ENCODE measurements at places on chromosomes 6 and 20.
A peak's percentile ranks its signal among the peaks of the same experiment; 100 is the strongest.

- no peak for DNase-seq
Observed at GRCh38 chr20:59575216-59575615, 29.1 kb upstream of the PHACTR3 start.

GRCh38 chr20:24721891-24722568 is 227.0 kb upstream of the CST7 start:
- no peak for DNase-seq

DNA sequence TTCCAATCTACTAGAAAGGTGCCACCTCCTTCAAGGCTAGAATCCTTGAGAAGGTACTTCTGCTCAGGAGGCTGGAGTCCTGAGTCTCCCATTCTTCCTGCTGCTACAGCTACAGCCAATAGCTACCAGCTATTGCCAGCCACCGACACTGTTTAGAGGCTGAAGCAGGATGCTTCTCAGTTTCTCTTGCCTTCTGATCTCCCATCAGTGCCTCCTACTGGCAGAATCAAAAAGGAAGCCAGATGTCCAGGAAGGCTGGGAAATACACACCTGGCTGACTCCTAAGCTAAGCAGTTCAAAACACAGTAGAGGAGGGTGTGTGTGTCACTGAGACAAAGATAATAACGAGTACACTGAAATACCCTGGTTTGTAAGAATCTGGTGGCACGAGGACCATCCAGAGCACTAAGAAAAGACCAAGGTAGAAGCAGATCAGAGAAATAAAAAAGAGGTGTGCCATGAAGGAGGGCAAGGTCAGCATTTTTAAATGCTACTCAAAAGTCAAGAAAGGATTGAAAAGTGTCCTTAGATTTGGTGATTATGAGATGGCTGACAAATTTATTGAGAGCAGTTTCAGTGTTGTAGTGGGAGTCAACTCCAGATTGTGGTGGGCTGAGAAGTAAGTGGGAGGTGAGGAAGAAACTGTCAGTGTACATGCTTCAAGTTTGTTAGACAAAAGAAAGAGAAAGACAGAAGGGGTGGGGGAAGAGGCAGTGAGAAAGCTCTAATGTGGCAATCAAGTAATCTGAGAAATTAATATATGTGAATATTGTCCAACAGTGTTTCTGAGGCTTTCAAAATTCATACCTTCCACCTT is 2.3 kb upstream of the HLA-DMA start:
- peak; percentile 65 for DNase-seq

GRCh38 chr20:25036331-25036936 is 21.5 kb downstream of the ACSS1 start:
- no peak for DNase-seq

- DNase-seq = no peak
Observed at GRCh38 chr6:14053811-14054210, 63.8 kb upstream of the CD83 start.

DNA sequence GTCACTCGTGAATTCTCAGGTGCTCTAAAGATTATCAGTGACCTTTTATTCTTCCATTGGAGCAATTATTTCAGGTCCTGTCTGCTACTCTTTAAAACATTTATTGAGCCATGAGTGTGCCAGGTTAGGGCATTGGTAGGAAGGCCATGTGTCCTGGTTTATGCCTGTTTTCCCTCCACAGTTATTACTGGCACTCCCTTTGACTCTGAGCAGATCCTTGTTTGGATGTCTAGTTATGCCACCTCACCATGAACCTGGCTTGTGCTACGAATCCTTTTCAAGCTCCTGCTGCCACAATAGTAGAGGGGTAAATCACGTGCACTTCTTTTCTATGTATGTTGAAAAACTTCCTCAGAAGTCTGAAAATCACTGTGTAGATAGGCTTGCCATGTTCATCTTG is 27.4 kb downstream of the CRYBG1 start:
- no peak for DNase-seq

- no peak for DNase-seq
Observed at GRCh38 chr20:19743640-19743995, 14.4 kb upstream of the RIN2 start.

DNA sequence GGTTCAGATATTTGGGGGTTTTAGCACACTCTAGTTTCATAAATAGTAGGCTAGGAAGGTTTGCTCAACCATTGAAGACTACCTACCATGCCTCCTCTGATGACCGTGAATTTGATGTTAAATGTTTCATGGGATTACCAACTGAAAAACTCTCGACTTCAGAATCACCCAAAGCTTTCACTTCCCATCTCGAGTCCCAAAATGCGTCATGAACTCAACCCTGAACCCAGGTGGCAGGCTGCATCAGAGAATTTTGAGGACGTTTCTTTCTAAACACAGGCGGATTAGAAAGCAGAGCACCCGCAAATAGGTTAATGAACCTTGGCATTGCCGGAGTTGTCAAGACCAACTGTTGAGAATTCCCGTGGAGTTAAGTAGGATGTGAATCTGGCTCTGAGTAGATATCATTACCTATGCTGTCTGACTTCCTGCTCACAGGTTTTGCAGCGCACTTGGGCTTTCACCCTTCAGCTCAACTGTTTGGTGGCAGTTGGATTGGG is 98.4 kb upstream of the ADTRP start:
- DNase-seq = no peak

- no peak for DNase-seq
Observed at GRCh38 chr6:108837236-108837971, 10.8 kb upstream of the ARMC2 start.

- DNase-seq = no peak
Observed at GRCh38 chr6:141576751-141577150, 556.0 kb upstream of the GJE1 start.

DNA sequence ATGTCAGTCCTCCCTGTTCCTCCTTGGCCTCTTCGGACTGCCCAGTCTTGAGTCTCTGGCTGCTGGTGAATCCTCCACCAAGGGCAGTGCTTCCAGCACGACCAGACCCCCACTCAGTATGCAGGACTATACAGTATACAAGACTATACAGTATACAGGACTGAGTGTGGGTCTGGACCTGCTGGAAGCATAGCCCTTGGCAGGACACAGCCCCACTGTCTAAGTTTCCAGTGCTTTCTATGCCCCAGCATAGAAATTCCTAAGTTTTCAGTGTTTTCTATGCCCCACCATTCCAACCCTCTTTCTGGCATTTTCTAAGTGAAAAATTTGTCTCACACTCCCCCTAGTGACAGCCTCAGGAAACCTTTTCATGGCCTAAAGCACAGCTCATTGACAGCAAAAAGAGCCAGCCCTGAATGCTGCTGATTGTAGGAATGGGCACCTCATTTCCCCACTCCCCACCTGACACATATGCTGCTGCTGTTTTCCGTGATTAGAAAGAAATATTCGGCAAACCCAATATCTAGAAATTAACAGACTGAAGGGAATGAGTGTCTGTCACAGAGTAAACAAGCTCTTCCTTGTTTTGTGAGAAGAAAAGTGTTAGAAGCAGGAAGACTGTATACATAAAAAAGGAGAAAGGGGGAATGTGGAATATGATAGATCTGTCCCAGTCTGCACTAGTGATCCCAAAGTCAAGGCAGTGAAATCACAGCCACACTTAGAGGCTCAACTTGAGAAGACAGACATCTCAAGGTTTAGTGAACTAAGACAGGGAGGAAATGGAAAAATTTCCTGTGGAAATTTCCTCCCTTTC is 206.9 kb downstream of the IBTK start:
- no peak for DNase-seq

GRCh38 chr6:127328043-127328609 is 15.3 kb downstream of the ECHDC1 start:
- DNase-seq = no peak

DNA sequence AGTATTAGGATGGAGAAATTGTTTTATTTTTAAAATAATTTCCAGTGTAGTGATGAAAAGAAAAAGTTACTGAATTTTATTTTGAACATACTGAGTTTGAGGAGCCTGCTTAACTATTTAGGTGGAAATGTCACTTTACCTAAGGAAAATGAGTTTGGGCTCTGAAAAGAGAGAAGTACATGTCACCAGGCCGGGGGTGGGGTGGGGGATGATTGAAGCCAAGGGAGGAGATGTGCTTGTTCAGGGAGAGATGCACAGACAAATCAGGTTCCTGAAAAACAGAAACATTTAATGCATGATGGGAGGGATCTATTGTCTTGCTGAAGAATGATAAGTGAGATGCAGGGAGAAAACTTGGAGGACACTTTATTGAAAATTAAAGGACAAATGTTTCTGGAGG is 71.3 kb downstream of the PLCB1 start:
- DNase-seq = no peak

DNA sequence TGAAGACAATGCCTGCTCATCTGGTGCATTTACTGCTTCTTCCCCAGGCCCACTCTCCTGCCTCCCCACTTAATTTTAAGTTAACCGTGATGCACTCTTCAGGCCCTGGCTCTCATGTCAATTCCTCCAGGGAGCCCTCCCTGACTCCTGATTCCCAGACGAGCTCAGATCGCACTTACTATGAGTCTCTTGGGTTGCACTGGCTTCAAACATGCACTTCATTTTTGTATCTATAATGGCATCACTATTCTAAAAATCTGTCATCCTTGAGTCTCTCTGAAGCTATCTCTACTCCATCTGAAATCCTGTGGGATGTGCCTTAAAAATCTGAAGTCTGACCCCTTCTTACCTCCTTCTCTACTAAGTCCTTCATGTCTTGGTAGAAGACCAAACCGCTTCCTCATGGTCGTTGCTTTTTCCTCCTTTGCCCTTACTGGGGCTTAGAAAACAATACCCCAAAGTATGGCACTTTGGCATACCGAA is 24.7 kb downstream of the COX4I2 start:
- no peak for DNase-seq

- no peak for DNase-seq
Observed at GRCh38 chr6:157503018-157503747, 122.2 kb downstream of the ZDHHC14 start.

- no peak for DNase-seq
Observed at GRCh38 chr20:37538003-37538402, 10.3 kb upstream of the BLCAP start.

DNA sequence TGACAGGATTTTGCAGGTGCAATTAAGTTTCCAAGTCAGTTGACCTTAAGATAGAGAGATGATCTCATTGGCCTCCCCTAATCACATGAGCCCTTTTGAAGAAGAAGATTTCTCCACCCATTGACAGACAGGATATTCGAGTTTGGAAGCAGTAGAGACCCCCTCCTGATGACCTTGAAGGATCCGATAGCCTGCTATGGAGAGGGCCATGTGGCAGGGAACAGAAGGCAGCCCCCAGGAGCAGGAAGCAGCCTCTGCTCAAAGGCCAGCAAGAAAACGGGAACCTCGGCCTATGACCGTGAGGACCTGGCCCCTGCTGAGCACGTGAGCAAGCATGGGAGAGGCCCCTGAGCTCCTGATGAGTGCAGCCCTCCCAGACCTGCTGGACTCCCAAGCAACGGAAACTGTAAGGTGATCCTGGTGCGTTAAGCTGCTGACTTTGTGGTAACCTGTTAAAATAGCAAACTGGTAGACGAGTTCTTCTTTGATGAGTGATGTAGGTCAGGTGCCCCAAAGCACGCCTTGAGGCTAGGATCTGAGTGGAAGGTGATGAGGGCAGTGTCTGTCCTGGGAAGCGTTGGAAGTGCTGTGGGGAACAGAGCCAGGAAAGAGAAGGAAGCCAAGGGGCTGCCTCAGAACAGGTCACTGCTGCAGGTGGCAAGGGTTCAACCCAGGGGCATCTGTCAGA is 18.5 kb upstream of the TUBB2A start:
- DNase-seq = no peak

- DNase-seq = no peak
Observed at GRCh38 chr6:27020553-27020880, 227.0 kb upstream of the PRSS16 start.

GRCh38 chr20:7765221-7765620 is 175.0 kb downstream of the HAO1 start:
- no peak for DNase-seq

- DNase-seq = no peak
Observed at GRCh38 chr6:164014346-164015087, 600.0 kb downstream of the QKI start.

DNA sequence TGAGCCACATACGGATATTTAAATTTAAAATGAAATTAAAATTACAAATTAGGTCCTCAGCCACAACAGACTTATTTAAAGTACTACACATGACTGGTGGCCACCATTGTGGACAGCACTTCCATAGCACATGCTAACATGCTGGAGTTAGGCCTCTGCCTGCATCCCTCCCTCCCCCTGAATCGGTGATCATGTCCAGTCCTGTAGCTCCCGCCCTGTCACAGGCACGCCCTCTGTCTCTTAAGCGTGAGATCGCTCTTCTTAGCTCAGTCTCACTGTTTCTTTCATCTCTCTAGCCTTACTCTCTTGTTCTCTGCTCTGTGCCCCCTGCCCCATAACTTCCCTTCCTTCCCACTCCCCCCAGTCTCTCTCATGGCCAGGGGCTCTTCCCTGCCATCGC is 28.9 kb downstream of the ELMO2 start:
- no peak for DNase-seq

- no peak for DNase-seq
Observed at GRCh38 chr6:10151144-10151915, 263.5 kb downstream of the TFAP2A start.

DNA sequence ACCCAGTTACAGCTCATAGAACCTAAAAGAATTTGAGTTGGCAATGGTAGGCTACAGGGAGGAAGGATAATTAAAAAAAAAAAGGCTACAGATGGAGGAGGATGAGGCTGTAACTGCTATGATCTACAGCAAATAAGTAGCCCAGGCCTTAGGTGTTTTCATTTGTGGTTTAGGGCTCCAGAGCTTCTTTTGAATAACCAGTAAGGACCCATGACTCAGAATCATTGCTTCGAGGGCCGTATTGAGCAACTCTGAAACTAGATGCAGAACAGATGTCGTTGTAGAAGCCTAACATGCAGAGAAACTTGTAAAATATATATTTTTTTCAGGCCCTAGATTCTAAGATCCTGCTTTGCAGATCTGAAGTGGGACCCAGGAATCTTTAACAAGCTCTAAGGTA is 19.0 kb upstream of the ASIP start:
- DNase-seq = no peak

GRCh38 chr20:5731753-5732366 is 18.3 kb upstream of the SHLD1 start:
- DNase-seq = no peak

DNA sequence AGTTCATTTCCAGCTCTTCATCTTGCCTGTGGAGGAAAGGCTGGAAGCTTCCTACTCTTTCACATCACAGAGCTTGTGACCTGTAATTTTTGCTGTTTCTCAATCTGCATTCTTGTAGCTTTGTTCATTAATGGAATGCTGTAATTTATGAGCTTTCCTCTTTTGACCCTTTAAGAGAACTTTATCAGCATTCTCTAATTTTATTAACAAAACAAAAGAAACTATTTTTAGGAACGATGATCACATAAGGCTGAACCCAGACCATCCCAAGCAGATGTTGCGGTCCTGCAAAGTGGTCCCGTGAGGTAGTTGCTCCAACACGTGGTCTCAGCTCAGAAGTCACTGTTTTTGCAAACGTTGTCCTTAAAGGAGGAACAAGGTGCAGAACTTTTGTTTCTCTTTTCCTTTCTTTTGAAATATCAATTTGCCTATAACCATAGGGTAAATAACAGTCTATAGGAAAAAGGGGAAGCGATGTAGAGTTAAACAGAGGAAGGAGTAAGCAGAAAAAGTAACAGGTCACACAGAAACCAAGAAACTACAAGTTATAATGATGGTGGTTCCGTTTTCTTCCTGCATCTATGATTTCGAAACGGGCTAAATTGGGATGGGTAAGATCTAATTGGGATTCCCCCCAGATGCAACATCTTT is 121.3 kb upstream of the PHACTR1 start:
- DNase-seq = no peak
